Activated T-helper 17 cell treated with anti-CD3 and anti-CD28 coated beads, Interleukin-2, amount 50 U/mL, for 72 hours (primary cell): ENCODE measurements at places on chromosomes 11 and 22. TPM values are rescaled to one million over a fixed set of nuclear protein-coding genes. Genes with fewer than 3 reads are reported as not detected.

DNA sequence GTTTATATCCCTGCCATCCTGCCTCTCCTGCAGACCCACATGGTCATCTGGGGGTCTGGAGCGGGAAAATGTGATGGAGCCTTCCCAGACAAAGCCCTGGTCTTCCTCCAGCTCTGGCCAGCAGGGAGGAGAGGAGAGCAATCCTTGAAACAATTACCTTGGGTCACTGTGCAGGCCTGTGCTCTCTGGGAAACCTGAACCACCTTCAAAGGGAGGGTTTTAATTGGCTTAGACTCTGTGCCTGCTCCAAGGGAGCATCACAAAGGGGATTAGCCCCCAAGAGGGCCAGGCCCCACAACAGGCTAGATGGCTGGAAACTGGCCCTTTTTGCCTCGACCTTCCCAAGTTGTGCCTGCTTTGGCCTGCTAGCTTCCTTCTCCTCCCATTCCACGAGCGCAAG, 351.9 kb downstream of the TENM4 start:
- ATAC-seq, result no peak

GRCh38 chr11:44916801-44917385, 33.8 kb downstream of the TP53I11 start:
- peak; percentile 28 for ATAC-seq

GRCh38 chr11:108926841-108927577, 262.1 kb downstream of the DDX10 start:
- ATAC-seq, result no peak

- no peak for ATAC-seq
Observed at GRCh38 chr11:84345597-84345996, 1059.4 kb upstream of the CCDC90B start.

GRCh38 chr22:29456211-29456671, 17.9 kb downstream of the RFPL1 start:
- no peak for ATAC-seq

DNA sequence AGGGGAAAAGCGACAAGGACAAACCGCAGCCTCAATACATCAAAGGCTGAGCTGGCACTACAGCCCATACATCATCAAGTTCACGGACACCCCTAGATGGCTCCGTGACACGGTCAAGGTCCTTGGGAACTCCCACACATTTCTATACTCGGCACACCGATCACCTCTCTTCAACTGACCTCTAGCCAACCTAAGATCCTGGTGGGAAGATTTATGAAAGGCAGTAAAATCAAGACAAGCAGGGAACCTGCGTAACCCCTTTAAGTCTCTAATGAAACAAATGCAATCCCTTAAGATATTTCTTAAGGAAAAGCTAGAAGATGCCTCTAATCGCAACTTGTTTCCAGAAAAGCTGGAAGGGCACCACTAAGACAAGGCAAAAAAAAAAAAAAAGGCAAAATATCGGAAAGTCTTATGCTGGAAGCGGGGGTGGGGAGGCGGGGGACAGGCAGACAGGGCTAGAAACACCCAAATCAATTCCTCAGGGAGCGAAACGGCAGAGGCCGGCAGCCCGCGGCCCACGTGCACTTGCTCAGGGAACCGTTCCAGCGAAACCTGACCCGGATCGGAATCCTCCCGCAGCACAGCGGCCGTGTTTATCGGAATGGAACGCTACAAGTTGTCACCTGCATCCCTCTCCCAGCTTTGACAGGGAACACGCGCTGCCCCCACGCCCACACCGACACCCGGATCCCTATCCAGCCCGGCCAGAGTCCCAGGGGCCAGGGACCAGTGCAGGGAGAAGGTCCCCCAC, 1.4 kb downstream of the ARHGAP20 start:
- ATAC-seq, result no peak

- ATAC-seq, result peak; percentile 76
Observed at GRCh38 chr11:132632641-132633124, 899.6 kb downstream of the OPCML start.

- no peak for ATAC-seq
Observed at GRCh38 chr11:4495487-4495886, 13.0 kb downstream of the OR52K1 start.

DNA sequence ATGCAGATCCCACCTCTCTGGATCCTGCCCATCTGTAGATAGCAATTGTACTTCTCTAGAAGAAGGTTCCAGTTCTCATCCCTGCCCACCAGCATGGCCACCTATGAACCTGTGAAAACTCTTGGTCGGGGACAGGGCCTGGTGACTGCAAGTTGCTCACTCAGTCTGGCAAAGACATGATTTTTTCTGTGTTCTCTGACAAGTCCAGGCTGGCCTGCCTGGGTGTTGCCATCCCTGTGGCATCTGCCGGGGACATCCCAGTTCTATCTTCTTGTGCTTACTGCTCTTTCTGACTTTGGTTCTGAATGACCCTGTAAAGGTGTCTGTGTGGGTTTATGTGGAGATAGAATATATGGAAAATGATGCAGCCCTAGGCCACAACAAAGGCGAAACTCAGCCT, 545.8 kb downstream of the INSC start:
- ATAC-seq, result no peak

- ATAC-seq, result no peak
Observed at GRCh38 chr11:21897752-21898151, 295.1 kb upstream of the ANO5 start.

DNA sequence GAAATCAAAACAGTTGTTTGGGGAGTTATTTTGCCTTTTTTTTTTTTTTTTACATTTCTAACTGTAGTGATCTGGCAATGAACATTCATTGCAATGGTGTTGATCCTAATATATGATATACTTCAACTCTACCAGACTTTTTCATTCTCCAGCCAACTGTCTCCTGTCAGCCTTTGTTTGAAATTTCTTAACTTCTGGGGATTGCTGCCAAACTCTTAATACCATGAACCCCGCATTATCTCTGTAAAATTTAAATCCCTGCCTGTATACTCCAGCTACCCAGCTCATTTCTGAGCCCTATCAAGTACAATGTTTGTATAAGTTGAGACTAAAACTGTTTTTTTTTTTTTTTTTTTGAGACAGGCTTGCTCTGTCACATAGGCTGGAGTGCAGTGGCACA, 280.7 kb downstream of the TTC28 start:
- no peak for ATAC-seq

DNA sequence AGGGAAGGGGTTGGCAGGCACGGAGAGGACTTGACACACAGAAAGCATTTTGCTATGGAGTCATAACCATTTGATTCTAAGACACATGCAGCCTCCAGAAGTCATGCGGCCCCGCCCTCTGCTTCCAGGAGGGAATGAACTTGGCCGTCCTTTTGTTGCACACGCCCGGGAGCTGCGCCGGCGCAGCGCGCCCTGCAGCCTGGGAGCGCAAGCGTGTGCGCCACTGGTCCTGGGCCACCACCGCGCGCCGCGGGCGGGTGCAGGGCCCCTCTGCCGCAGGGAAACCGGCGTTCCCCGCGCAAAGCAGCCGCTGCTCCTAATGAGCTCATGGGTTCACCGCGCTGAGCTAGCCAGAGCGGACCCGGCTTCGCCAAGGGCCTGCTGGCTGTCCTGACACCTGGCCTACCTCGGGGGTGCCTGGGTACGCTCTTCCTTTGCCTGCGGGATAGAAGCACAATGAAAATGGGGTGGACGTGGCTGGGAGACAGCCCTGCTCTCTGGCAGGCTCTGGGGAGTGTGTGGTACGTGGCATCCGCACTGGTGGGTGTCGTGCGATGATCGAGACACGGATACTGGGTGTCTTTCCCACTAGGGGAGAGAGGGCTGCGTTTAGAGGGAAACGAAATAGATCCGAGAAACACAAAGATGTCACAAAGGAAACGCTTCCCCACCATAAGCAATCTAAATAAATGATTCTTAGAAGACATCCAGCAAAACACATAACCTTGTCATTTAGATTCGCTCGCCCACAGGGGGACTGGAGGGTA, 669 bp downstream of the MICAL3 start:
- ATAC-seq, result peak; percentile 45

DNA sequence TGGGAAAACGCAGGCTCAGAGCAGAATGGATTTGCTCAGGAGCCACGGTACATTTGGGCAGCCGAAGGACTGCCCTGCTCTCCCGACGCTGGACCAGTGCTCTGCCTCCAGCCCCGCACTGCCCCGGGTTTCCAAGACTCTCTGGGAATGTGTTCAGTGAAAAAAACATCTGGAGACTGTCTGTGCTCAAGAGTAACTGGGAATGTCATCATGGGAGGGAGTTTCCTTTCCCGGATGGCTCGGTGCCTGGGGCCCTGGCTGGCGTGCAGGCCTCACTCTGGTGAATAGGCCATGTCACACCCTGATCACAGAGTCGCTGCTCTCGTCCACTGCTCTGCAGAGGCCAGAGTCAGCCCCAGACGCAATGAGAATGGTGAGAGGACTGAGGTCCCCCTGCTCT, 9.8 kb upstream of the APOL6 start:
- no peak for ATAC-seq

Gene DDTL
- 2.8 TPM for total RNA-seq

Gene OR51B2
- not detected for total RNA-seq

Gene VSIG2
- not detected for total RNA-seq

Gene GP1BB
- total RNA-seq, result not detected

Gene POU2AF3
- not detected for total RNA-seq

Gene MRPL23
- total RNA-seq, result 84.4 TPM

Gene OR10G7
- not detected for total RNA-seq

Gene NXPE4
- not detected for total RNA-seq

Gene RAD9A
- 32.0 TPM for total RNA-seq
